RKO (cell line): ENCODE measurements at places on chromosomes 7 and 10.

- no peak for DNase-seq
Observed at GRCh38 chr7:82715344-82715743, 271.8 kb upstream of the CACNA2D1 start.

DNA sequence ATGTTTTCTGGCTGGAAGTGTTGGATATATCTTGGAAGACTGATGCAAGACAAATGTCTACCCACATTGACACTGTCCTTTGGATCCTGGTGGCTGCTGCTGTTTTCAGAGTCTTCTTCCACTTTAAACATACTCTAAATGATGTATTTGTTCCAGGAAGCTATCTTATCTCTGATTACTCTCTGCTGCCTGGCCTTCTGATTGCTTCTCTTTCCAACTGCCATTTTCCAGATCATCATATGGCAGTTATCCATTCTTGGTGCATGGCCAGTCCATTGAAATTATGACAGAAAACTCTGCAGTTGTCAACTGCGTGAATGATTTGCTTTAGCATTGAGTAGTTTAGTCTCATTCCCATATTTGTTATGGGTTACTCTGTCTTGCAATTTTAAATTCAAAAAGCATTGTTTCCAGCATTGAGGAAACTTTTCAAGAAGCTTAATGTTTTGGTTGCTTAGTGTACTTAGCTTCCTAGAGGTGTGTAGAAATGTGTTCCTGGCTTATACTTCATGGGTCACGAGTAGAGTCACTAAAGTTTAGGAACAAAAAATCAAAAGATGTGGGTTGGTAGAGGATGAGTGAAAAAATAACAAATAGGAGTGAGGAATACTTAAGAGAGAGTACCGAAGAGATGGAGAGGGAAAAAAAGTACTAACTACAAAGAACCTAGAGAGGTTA lies 268.3 kb upstream of the MTPN start:
- DNase-seq = no peak

DNA sequence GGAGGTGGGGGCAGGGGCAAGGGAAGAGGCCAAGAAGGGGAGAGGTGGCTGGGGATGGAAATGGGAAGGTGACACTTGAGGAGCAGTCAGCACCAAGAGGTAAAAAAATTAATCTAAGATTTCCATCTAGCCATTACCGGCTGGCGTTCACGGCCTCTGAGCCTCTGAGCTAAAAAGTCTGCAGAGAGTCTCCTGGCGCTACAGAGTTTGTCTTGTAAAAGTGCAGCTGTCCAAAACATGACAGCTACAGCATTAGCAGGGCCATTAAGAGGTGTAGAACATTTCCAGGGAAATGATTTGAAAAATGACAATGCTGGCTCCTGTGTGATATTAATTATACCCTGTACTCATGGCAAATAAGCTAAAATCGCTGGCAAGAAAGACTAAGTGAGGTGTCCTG lies 167.6 kb downstream of the LRMDA start:
- DNase-seq = no peak

- DNase-seq = no peak
Observed at GRCh38 chr7:104993217-104993862, 20.7 kb upstream of the KMT2E start.

DNA sequence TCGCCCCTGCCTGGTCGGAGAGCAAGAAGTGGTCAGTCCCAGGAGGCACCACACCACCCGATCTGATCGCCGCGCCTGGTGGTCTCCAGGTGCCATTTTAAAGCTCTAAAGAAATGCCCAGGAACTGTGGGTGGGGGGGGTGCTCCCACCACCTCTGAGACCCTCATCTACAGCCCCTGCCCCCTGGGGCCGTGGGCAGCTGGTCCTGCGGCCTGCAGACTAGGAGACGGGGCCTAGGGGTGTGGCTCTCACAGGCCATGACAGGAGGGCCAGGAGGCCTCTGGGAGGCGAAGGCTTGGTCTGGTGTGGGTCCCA lies 55.8 kb upstream of the TNRC18 start:
- no peak for DNase-seq

DNA sequence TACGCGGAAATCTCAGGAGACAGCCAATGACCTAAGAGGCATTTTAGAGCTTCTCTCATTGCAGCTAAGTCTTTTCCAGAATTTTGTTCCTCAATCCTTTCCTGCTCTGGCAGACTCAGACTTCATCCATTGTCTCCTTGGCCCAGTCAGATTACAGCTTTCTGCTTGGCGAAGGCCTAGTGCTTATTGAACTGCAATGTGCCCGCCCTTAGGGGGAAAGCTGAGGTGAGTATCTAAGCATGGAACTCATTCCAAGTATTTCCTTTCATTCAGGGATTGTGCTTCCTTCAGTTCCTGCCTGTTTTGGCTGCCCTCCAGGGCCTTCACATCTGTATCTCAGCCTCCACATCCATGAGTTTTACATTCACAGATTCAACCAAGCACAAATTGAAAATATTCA lies 37.5 kb downstream of the PRLHR start:
- DNase-seq = no peak
